Activated CD4-positive, alpha-beta T cell treated with anti-CD3 and anti-CD28 coated beads for 36 hours (primary cell): ENCODE measurements at places on chromosomes 11 and 22. TPM values are rescaled to one million over a fixed set of nuclear protein-coding genes. Genes with fewer than 3 reads are reported as not detected.
A peak's percentile ranks its signal among the peaks of the same experiment; 100 is the strongest.

Gene CASP12
- total RNA-seq = not detected

DNA sequence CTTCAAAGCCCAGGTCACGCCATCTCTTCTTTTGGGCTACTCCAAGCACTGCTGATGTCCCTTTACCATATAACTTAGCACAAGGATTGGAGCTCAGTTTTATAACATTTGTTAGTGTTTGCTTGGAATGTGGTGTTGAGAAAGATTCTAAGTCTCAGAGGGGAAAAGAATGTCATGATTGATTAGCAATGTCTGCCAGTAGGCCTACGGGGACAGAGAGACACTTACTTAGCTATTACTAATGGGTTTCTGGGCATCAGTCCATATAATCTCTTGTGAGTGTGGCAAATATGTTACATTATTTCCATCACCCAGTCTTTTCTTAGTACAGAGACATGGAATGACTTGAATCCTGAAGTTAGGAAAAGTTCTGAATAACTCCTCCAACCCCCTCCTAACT lies 75.4 kb upstream of the FSHB start:
- no peak for DNase-seq

DNA sequence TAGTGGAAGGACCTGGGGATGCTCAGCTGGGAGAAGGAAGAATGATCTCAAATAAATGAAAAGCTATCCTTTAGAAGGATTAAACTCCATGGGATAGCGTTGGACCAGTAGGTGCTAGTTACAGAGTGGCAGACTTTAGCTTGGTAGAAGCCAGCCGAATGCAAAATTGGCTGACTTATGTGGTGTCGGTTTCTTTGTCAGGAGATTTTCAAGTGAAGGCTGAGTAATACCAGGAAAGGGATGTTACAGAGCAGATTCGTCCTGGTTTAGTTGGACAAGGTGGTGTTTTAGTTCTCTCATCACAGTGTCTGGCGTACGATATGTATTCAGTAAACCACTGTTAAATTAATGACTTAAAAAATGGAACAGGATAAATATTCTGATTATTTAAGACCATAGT lies 26.0 kb downstream of the FDX1 start:
- DNase-seq = no peak

DNA sequence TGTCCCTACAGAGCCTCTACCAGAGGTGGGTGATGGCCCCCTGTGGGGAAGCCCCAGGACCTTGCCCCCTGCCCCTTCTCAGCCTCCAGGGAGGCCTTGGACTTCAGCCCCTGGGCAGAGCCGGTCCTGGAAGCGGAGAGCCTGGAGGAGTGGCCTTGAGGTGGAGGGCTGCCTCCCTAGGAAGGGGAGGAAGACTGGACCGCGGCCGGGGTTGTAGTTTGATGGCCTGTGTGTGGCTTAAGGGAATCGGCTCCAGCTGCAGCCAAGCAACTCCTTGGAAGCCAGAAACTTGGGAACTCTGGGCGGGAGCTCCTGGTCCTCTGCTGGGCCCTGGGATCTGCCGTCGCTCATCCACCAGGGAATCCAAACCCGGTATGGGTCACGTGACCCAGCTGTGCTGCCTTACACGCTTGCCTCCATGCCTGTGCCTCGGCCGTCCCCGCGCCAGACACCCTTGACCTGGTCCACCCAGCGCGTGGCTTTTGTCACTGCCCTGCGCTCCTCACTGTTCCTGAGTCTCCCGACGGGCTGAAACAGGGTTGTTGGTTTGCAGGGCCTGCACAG lies 23.5 kb upstream of the ARHGAP8 start:
- DNase-seq = no peak

Gene GLB1L2
- total RNA-seq = 3.9 TPM

Gene ISX
- not detected for total RNA-seq

DNA sequence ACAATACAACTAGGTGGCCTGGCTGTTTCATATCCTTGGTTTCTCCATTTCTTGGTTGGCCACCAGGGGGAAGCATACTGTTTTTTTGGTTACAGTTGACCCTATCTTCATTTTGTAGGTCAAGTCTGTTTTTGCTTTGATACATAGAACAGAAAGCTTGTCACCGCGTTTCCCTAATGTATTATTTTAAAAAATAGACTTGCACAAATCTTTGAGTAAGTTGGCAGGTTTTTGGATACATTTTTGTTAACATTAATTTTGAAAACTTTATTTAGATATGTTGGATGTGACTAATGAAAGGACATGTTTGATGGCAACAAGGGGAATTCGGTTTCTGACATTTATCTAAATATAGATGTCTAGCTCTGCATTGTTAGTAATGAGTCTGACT lies 3.0 kb downstream of the NCR3LG1 start:
- DNase-seq = peak; percentile 76

Gene DGKZ
- 87.6 TPM for total RNA-seq

DNA sequence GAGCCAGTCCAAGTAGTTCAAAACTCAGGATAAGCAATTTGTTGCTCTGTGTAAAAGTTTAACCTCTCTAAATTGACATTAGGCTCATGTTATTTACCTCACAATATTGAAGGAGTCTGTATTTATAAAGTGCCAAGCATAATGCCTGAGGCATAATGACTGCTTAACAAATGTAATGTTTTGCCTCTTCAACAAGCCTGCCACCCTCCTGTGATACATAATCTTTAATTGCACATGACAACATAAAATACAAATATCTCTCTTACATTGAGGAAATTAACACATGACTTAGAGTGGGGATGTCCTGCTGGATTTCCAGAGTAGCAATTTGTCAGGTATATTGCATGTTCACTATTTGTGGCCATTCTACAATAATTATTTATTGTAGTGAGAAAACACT lies 469.2 kb upstream of the ANO5 start:
- DNase-seq = no peak

Gene SNX32
- total RNA-seq = 3.0 TPM

GRCh38 chr22:34416022-34416860 lies 496.0 kb upstream of the LARGE1 start:
- DNase-seq = no peak

Gene CYTH4
- total RNA-seq = 33.1 TPM

DNA sequence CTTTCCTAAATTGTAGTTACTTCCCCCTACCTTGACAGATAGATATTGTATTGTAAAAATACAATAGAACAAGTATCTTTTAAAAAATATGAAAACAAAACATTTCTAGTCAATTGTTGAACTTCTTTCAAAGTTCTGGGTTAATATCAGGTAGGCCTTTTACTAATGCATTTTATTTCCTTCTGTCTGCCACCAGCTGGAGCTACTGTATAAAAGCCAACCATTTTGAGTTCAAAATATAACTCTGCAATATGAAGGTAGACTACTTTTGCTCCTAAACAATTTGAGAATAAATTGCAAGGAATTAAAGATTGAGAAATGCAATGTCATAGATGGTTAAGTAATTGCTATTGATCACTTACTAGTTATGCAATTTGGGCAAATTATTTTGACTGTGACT lies 22.1 kb upstream of the LIN7C start:
- no peak for DNase-seq

DNA sequence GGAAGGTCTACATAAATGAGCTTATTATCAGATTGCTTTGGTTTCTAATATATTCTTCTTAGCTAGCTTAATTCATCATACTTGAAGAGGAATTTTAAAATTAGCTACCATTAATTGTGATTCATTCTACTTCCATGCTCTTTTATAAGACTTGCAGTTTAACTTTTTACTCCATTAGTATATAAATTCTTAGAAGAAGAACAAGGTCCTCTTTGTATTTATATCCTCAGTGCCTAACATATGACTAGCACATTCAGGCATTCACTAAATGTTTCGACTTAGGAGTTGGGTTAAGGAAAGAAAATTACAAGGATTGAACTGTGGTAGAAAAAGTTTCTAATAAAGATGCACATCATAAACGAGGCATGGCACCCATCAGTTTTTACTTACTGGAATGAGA lies 1135.5 kb downstream of the JRKL start:
- no peak for DNase-seq

- peak; percentile 81 for DNase-seq
These were observed 5.8 kb downstream of the TSPAN4 start for GRCh38 chr11:848380-848931.

DNA sequence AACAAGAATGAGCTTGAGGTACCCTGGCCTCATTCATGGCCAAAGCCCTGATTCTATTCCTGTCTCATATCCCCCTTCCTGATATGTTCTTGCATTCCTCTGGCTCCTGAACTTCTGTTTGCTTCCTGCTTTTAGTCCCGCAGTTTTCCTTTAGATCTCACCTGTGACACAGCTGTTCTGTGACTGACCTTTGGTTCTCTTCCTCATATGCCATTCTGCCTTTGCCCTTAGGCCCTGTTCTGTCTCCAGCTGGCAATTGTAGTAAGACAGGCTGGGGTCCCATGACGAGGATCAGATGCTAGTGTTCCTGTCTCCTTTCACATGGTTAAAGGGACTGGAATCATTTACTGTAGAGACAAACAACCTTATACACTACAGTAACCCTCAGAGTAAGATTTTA lies 59.0 kb upstream of the PDE3B start:
- DNase-seq = no peak

DNA sequence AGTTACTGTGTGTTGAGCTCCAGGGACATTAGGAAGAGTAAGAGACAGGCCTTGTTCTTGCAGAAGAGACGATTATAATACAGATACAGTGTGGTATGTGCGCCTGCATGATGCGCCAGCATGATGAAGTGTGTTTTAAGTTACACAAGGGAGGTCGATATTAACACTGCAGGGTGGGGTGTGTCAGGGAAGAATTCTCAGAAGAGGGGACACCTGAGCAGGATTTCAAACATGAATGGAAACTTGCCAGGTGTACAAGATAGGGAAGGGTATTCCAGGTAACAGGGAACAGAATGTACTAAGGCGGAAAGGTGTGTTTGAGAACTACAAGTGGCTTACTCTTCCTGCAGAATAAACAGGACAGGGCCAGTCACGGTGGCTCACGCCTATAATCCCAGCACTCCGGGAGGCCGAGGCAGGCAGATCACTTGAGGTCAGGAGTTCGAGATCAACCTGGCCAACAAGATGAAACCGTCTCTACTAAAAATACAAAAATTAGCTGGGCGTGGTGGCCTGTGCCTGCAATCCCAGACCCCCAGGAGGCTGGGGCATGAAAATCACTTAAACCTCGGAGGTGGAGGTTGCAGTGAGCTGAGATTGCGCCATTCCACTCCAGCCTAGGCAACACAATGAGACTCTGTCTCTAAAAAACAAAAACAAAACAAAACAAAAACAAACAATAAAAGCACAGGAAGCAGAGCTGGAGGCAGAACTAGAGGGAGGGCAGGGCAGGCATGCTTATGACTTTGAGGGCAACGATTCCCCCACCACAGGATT lies 59.0 kb downstream of the SYN3 start:
- DNase-seq = no peak

DNA sequence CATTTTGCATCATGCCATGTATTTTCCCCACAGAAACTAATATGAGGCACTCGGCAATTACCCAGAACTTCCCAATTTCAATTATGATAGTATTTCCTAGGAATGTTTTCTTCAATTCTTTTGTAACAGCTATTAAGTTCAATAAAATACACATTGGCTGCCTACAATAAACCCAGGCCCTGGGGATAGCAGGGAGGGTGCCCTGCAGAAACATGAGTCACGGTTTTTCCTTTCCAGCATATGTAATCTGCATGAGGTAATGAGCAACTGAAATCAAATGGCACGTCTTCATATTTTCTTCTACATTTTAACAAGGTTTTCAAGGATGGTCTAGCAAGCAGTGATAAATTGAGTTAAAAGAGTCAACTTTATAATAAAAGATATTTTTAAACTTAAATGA lies 32.0 kb downstream of the GUCY1A2 start:
- no peak for DNase-seq

DNA sequence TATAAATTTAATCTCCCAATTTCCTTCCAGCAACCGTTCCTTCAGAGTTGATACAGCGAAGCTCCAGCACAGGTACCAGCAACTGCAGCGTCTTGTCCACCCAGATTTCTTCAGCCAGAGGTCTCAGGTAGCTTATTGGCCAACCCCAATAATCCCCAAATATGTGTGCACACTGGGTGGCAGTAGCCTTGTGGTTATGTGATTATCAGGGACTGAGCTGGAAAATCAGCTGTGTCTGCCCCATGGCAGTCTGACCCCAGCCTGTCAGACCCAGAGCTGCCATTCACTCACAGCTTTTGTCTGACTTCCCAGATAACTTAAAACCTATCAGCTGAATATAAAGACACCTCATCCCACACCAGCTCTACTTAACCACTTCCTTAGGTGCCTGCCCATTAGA lies 2.0 kb downstream of the HSCB start:
- DNase-seq = no peak

- no peak for DNase-seq
These were observed 3.0 kb downstream of the C11orf52 start for GRCh38 chr11:111921541-111922230.
